Erythroblast (primary cell): ENCODE measurements at places on chromosomes 2 and 18.

GRCh38 chr2:26189751-26190150 is 16.9 kb downstream of the GAREM2 start:
- DNase-seq, result no peak

GRCh38 chr2:24047703-24048033 is 477 bp upstream of the WDCP start:
- no peak for DNase-seq

DNA sequence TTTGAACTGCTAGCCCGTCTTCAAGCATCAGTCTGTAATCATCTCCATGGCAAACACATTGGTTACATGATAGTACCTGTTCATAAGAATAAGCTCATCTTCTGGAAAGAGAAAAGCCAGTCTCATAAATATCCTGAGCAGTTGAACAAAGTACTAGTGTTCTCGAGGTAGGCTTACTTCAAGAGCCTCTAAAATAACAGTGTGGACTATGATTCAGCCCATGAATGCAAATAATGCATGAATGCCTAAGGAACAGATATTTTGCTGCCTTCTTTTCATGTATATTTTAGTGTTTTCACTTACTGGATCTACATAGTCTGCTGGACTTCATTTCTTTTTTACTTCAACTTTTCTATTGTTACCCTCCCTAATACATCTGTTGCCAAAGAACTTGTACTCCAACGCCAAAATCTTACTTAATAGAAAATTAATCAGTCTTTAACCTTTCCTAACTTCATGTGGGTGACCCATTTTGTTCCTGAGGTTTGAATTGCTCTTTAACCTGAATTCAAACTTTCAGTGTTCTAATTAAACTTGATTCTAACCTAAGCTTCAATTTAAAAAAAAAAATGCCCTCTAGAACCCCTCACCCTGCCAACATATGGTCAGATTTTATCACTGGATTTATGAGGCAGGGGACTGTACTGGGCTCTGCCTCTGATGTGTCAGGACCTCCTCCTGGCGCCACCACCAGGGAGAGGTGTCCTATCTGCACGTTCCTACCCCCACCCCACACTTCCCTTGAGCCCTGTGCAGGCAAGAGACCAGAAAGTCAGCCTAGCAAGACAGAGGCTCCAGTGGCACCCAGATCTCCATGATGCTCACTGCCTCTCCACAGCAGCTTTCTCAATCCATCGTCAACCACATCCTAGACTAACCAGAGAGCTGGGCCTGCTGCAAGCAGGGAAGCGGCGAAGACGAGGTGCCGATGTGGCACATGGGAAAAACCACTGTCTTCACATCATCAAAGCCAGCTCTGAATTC is 264.7 kb upstream of the ID2 start:
- no peak for DNase-seq

- DNase-seq, result no peak
Measured at GRCh38 chr2:12928775-12929401, 212.2 kb downstream of the TRIB2 start.
